ENCODE measurements at places on chromosomes 1 and 21.

DNA sequence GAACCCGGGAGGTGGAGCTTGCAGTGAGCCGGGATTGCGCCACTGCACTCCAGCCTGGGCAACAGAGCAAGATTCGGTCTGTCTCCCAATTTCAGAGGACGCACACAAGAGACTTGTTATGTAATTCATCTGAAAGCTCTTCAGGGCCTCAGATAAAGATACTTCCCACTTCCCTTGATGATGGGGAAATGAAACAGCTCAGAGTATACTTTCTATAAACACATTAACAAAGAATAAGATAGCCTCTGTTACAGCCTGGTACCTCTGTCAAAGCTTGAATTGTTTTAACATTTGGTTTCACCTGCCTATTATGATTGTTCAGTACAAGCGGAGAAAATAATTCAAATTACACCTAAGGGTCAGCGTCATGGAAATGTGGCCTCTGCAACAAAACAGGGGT is 622.9 kb upstream of the ADGRL4 start:
- no peak for DNase-seq

- no peak for DNase-seq
Measured at GRCh38 chr1:221532071-221532773, 209.7 kb downstream of the DUSP10 start.

DNA sequence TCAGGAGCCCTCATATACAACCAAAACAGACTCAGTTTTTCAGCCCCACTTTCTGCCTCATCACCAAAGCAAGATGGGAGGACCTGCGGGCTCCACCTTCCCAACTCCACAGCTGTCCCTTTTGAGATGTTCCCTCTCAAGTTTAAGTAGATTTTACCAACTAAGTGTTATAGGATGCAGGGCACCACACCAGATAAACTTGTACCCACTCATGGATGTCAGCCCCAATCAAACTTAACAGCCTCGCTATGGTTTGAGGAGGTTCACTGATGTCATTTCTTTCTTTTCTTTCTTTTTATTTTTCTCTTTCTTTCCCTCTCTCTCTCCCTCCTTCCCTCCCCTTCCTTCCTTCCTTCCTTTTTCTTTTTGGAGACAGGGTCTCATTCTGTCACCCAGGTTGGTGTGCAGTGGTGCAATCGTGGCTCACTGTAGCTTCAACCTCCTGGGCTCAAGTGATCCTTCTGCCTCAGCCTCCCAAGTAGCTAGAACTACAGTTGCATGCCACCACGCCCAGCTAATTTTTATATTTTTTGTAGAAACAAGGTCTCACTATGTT is 13.4 kb downstream of the CD58 start:
- DNase-seq: no peak

GRCh38 chr1:36446746-36447145 is 3.5 kb downstream of the OSCP1 start:
- no peak for DNase-seq

GRCh38 chr1:26983863-26984262 is 9.6 kb upstream of the TRNP1 start:
- no peak for DNase-seq

DNA sequence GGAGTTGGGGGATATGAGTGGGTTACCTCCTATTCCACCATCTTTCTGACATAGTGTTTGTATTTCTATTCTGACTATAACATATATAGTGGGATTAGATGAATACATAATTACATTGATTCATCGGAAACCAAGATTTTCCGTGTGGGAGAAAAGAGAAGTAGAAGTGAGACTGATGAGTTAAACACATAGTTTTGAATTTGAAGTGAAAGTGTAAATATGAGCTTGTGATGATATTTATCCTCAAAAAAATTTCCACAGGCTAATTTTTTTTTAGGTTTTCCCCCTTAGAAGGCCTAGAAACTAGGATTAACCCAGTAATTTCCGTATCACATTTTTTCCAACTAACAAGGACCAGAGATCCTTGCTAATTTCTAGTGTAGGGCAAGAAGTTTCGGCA is 6.9 kb downstream of the CD1B start:
- DNase-seq: no peak

GRCh38 chr1:107820801-107821200 is 144.2 kb downstream of the VAV3 start:
- no peak for DNase-seq

All from neural crest cell (in vitro differentiated cells).